NCI-H2029 (cell line): ENCODE measurements at places on chromosomes 4 and X.

- no peak for DNase-seq
Measured at GRCh38 chr4:36099509-36099908, 144.8 kb downstream of the ARAP2 start.

DNA sequence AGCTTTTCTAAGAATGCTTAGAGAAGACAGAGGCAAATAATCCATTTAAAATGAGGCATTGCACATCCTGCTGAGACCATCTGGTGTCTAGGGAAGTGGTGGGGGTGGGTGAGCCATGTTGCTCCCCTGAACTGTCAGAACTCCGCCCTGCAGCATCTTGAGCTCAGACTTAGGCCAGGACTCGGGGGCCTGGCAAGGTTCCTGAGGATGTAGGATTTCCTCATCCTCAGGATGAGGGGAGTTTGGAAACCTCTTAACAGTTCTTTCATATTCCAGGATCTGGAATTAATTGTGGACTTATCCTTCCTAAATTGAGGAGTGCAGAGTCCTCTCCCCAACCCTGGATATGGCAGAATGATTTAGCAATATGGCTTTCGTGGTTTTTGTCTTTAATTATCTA lies 6.6 kb downstream of the TLL1 start:
- DNase-seq = no peak

- DNase-seq = no peak
Measured at GRCh38 chrX:153708415-153708814, 15.8 kb downstream of the BCAP31 start.

GRCh38 chrX:100731441-100732281 lies at the start of gene SYTL4:
Gene SYTL4 (minus strand): TSS chrX:100732121. CDS start chrX:100702037, 30,084 bp downstream.
- DNase-seq = no peak

DNA sequence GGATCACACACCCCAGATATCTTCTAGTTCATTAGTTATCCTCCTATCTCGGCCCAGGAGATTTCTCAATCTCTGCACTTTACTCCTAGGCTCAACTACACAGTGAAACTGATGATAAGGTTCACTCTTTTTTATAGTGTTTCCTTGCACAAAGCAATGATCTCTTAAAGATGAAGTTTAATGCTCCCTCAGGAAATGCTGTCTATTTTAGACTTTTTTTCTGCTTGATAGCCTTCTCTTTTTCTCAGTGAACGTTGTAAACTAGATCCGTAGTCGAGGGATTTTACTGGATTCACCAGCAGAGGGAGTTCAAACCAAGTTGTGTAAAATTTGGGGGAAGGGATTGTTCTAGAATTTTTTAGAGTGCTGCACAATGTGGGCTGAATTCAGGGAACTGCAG lies 269.6 kb downstream of the GBA3 start:
- no peak for DNase-seq

GRCh38 chr4:14348506-14348905 lies 653.8 kb upstream of the CPEB2 start:
- DNase-seq = no peak

- DNase-seq = no peak
Measured at GRCh38 chr4:8219236-8219635, 20.1 kb downstream of the SH3TC1 start.

DNA sequence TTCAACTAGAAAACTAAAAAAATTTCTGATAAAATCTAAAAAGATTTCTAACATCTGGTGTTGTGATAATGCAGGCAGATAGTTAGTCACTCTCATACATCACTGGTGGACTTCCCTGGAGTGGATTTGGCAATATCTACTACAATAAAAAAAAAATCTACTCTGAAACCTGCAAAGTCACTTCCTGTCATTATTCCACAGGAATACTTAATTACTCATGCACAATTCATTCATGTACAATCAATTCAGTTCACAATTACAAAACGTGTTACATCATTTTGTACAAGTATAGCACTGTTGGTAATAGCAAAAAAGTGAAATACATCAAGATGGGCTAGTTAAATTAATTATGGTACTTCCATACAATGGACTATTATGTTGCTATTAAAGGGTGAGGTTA lies 16.5 kb upstream of the RHOH start:
- DNase-seq = no peak

DNA sequence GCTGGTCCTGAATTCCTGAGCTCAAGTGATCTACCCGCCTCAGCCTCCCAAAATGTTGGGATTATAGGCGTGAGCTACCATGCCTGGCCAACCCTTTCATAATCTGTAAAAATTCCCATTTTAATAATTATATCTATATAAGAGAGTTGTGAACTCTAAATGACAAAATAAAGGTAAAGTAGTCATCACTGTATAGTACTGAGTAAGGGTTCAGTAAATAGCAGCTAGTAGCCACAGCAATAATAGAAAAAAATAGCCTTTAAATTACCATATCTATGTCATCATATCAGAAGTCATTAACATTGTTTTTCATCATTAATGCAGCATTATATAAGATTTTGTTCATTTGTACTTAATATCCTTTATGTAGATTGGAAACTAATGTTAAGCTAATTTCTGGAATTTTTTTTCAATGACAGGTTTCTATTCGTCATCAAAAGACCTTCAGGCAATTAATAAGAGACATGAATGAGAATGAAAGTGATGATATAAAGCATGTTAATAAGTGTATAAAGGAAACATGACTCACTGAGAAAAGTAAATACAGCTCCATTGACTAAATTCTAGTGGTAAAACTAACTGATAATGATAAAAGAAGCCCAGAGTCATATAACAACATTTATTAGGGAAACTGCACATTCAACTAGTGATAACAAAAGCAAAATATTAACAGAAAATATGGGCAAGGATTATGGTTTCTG lies 85.9 kb upstream of the UGT8 start:
- DNase-seq = no peak

DNA sequence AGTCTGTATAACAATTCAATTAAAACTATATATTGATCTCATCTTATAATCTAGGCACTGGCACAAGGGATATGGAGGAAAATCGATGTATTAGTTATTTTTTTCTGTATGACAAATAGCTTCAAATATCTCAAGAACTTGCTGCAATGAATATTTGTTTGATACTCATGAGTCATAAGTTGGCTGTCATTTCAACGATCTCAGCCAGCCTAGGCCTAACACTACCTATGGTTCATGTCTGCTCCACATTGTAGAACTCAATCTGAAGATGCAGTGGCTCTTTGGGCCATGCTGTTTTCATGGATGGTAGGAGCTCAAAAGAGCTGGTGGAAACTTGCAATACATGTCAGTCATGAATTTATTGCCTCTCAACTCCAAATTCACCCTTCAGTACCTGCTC lies 44.7 kb downstream of the MAGEB17 start:
- DNase-seq = no peak

GRCh38 chr4:184983672-184984356 lies 34.5 kb upstream of the HELT start:
- DNase-seq = peak; percentile 44

DNA sequence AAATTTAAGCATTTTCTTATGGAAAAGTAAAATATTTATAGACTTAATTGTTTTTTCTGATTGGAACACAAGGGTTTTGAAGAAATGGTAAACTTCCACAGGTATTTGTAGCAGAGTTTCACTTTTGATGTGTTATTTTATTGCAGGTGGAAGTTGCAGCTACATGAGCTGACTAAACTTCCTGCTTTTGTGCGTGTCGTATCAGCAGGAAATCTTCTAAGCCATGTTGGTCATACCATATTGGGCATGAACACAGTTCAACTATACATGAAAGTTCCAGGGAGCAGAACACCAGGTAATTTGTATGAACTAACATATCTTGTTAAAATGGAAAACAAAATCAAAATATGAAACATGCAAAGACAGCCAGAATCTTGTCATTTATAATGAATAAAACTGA lies 117.4 kb downstream of the DIPK2B start:
- no peak for DNase-seq

DNA sequence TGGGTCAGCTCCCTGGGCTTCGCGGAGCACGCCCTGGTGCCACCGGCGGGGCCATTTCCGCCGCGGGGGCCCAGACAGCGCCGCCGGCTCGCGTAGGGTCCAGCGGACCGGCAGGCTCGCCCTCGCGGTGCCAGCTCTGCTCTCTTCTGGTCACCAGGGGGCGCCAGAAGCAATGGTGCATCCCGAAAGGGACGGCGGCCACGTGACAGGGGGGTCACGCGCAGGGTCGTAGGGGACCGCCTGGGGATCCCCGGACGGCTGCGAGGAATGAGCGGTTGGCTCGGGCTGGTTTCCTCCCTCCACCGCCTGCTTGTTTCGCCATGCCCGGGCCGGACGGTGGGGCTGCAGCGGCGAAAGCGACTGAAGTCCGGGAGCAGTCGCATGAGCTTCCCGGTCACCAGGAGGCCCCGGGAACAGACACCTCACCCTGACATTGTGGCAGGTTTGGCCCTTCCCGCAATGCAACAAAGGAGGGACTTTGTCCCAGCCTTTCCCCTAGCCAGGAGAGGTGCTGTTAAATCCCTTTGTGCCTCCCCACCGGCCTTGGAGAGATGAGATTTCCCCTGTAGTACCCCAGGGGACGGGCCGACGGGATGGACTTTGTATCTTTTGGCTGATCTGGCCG lies 15.8 kb downstream of the ZCCHC12 start:
- peak; percentile 16 for DNase-seq

DNA sequence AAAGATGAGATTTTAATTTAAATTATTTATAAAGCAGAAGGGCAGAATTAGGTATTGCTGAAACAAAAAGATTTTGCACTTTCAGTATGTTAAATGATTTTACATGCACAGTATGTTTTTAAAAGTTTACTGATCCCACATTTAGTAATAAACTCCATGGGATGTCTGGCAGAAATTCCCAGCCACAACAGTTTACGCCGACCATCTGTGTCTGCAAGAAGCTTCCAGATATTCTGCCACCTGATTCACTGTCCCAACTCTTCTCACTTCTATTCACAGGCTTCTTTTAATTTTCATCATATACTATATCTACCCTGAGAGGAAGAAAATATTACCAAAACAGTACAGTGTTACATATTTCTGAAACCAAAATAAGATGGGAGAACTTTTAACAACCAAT lies 115.8 kb upstream of the IQCM start:
- DNase-seq = no peak

GRCh38 chrX:109967156-109967555 lies 35.8 kb upstream of the TMEM164 start:
- no peak for DNase-seq

- no peak for DNase-seq
Measured at GRCh38 chrX:83845397-83845796, 15.5 kb upstream of the CYLC1 start.

DNA sequence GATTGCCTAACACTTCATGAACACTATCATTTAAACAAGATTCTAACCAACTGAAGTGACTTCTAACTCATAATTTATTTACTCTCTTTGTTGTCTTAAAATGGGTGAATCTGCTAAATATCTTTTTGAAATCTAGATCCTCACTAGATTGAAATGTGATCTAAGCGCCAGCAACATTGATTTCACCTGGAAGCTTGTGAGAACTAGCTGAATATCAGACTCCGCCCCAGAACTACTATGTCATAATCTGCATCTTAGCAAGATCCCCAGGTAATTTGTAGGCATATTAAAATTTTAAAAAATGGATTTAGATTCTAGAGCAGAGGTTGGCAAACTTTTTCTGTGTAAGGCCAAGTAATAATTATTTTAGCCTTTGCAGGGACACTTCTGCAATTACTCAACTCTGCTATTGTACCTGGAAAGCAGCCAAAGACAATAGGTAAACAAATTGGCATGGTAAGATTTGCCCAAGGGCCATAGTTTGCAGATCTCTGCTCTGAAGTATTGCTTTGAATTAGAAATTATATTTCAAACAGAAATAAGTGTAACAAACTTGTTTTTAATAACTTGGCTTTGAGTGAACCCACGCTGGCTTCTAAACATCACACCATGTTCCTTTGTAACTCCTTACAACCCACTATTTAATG lies 121.5 kb downstream of the REELD1 start:
- DNase-seq = no peak

DNA sequence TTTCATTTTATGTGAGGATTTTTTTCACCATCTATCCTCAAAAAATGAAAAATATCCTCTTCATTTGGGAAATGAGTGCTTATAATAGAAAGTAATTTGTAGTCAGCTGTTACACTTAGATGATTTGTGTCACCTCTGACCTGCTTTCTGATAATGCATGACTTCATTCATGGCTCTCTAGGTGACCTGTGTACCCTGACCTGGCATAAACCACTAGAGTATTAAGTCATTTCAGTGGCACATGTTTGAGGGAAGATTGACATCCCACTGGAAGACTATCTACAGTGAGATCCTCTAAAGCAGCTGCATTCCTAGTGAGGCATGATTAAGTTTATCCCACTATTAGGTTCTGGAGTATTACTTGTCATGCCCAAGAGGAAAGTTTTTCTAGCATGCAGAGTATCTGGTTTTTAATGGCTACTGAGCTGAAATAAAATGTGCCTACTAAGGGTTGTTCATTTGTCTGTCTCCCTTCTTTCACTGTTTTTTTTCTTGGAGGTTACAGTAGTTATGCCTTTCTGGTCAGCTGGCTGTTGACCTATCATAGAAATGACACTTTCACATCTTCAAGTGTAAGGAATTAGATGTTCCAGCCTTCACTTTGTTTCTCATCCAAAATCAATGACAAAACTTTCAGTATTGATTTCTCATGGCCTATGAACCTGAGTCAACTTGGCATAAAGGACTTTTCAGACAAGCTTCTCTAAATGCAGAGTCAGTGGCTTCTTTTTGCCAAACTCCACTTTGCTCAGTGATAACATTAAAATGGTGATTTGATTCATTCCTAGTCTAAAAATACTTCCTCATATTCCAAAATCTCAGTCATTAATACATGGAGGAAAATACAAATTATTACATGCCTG lies 33.1 kb downstream of the TET2 start:
- no peak for DNase-seq

- DNase-seq = no peak
Measured at GRCh38 chr4:11271263-11271662, 157.4 kb downstream of the HS3ST1 start.

DNA sequence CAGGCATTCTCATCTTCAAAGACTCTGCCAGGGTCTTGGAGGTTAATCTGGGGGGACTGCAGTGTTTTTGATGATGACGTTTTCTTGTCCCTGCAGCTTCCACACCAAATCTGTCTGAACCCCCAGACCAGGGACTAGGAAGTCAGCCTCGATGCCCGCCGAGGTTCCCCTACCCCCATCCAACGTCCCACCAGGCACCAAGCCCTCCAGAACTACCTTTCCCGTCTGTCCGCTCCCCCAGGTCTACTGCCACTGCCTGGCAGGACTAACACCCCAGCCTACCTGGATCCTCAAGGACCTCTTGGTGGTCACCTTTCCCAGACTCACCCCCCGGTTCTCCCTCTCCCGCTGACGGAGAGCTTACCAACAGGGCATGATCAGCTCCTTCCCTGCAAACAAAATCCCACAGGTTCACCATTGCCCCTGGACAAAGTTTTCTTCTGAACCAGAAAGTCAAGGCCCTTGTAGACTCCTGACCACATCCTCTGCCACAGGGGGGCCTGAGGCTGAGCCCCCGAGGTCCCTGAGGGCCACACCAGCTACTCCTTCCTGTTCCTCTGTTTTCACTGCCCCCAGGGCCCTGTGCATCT lies 40.9 kb downstream of the HMX1 start:
- DNase-seq = no peak

DNA sequence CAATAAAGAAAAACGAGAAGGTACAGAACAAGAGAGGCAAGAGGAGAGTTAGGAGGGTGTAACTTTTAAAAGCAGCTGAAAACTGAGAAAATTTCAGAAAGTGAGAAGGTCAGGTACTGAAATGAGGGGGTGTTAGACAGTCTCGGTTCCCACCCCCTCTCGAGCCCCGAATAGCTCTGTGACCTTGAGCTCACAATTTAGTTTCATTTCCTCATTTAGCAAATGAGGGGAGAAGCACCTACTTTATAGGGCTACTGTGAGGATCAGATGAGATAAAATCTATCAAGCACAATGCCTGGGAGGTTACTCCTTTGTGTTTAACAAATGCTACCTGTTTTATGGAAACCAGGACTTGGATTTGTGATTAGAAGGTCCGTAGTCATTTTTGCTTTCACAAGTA lies 4.9 kb downstream of the UGT8 start:
- DNase-seq = no peak
